ENCODE measurements at places on chromosomes 1 and 21.
A peak's percentile ranks its signal among the peaks of the same experiment; 100 is the strongest.

GRCh38 chr1:153880024-153880423 is 42.7 kb downstream of the GATAD2B start:
- no peak for DNase-seq

- DNase-seq, result no peak
These were observed 36.7 kb downstream of the FAM163A start for GRCh38 chr1:179779645-179780272.

GRCh38 chr1:151472856-151473731 is 13.8 kb upstream of the POGZ start:
- DNase-seq, result peak; percentile 49

DNA sequence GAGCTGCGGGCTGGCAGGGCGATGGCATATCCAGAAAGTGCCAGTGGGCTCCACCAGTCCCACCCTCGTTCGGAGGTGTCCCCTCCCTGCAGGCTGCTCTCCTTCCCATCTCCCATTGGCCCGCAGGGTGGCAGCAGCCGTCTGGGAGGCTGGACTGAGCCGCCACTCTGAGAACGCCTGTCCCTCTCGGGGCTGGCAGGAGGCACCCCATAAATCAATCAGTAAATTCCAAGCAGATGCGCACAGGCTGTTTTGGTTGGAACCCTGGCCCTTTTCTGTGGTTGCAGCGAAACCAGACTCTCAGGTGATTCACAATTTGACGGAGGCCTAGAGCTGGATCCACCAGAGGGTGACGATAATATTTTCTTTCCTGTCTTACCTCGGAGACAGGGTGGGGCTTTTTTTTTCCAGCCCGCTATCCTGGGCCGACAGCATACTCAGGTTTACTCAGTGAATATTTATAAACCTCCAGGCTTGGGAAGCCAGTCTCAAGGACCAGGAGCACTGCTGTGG is 99.7 kb downstream of the GLIS1 start:
- DNase-seq, result no peak

DNA sequence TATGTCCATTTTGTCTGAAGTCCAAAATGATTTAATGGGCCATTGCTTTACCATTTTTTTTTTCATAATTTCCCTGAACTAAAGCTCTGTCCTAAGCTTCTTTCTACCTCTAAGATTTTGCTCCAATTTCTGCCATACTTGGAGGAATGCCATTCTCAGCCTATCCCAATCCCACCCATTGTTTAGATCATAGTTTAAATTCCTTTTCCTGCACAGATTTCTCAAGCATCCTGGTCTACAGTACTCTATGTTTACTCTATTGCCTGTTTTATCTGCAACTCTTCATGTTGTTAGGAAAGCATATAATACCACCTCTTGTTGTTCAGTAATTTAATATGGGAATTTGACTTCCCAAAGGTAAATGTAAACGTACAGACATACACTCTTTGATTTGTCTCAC is 30.8 kb downstream of the ADAMTS1 start:
- DNase-seq, result no peak
